ENCODE measurements at places on chromosomes 5 and 9.
A peak's percentile ranks its signal among the peaks of the same experiment; 100 is the strongest.

DNA sequence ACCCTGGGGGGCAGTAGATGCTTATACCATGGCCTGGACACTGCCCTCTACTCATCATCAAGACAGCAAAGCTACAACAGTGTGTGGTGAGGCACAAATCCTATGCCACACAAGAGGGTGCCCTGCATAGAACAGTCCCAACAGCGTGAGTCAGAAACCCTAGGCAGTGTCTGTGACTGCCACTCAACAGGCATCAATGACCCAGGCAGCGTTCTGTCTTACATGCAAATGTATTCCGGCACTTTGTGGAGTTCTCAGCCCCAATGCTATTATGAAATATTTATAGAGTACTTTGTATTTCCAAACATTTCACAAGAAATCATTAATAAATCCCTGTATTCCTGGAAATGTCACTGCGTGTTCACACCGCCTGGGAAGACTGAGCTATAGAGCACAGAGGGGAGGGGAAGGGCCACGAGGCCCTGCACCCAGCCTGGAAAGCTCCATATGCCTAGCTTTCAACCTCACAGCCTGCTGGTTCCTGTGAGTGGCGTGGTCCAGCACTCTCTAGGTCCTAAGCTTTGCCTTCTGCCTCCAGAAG is 77.7 kb downstream of the NIPSNAP3B start:
- DNase-seq = peak; percentile 59

DNA sequence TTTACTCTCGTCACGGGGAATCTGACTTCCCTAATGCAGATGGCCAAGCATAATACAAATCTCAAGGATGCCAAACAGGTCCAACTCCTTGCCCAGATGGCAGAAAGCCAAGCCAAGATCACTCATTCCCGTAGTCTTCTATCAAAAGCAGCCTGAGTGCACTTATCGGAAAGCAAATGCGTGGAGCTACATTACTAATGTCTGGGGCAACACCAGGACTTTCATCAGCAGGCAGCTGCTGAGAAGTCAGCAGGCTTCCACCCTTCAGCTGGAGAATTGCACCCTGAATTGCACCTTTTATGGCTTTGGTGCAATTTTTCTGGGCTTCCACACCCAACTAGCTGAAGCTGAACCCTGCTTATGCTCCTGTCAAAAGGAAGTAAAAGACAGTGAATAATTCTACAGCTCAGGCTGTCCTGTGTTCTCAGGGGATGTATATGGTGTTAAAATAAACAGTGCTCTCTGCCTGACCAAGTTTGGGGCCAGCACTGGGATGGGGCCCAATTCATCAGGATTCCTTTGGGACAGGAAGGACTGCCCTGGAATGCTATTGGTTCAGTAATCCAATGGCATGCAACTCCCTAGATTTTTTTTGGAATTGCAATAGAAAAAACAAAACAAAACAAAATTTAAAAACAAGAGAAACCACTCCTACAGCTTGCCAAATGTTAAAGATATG is 92.6 kb downstream of the DPYSL3 start:
- DNase-seq = peak; percentile 94

- no peak for DNase-seq
Measured at GRCh38 chr5:138569782-138570181, 5.4 kb downstream of the HSPA9 start.

- DNase-seq = no peak
Measured at GRCh38 chr5:169190849-169191248, 110.1 kb downstream of the SLIT3 start.

- no peak for DNase-seq
Measured at GRCh38 chr5:37921452-37921851, 81.6 kb upstream of the GDNF start.

DNA sequence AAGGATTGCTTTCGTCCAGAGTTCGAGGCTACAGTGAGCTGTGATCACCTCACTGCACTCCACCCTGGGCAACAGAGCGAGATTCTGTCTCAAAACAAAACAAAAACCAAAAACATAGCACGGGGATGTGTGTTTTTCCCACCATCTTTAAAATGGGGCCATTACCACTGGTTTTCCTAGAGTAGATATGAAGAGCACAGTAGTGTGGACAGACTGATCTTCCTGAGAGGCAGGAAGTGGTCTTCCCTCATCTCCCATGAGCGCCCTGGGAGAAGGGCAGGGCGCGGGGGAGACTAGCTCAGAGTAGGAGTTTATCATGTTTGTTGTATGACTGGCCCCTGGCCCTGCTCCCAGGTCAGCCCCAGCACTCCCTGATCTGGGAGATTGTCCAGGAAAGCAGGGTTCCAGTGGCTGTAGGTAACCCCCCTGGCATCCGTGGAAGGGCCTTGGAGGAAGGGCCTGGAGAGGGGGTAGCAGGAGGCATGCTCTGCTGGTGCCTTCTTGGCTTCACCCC is 2.3 kb downstream of the SUSD3 start:
- DNase-seq = peak; percentile 53

DNA sequence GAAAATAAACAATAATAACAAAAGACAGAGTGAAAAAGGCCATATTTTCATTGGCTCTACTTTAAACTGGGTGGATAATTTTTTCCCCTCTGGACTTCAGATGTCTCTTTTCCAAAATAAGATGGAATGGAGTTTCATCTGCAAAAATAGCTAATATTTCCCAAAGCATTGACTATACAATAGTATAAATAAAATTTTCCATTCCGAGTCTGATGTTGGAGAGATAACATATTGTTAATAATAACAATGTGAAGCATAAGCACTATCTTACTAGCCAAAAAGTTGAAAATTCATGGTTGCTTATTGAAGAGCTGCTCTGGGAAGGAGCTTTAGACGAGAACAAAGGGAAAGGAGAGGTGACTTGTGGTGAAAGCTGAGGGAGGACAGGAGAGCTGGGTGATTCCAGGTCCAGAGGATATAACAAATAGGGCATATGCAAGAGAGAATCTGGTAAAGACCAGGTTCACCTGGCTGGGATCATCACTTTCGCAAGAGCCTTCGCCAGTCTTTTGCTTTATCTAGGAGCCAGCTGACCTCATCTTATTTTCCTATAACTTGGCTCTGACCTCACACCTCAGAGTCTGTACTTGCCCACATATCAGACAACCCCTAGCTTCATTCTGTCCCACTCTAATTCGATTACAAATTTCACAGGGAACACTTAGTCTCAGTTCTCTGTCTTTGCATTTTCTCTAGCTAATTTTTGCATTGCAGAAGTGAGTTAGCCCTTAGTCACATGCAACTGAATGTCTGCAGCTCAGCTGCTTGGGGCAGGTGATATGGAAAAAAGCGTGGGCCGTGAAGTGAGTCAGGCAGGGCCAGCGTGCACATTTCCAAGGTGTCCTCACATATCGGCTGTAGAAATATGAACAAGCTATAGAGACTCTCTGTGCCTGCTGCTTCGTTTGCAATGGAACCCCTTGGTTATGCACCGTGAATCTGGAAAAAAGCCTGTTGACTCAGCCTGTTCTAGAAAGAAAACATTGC is 7.6 kb upstream of the ZNF474 start:
- DNase-seq = peak; percentile 54

DNA sequence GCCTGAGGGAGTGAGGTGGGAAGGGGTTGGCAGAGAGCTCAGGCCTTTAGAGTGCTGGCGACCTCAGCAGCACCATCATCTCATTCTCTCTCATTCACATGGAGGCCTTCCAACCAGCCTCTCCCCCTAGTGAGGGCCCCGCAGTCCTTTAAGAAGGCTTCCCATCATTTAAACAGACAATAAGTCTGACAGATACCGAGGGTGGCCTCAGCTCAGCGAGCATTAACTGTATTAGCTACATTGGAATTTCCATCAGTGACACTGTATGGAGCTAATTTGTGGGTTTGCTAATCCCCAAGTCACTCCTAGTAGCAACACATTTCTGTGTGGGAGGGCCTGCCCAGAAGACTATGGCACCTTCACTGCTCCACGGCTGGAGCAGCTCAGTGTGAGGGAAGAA is 75.8 kb downstream of the INSYN2B start:
- DNase-seq = peak; percentile 18

DNA sequence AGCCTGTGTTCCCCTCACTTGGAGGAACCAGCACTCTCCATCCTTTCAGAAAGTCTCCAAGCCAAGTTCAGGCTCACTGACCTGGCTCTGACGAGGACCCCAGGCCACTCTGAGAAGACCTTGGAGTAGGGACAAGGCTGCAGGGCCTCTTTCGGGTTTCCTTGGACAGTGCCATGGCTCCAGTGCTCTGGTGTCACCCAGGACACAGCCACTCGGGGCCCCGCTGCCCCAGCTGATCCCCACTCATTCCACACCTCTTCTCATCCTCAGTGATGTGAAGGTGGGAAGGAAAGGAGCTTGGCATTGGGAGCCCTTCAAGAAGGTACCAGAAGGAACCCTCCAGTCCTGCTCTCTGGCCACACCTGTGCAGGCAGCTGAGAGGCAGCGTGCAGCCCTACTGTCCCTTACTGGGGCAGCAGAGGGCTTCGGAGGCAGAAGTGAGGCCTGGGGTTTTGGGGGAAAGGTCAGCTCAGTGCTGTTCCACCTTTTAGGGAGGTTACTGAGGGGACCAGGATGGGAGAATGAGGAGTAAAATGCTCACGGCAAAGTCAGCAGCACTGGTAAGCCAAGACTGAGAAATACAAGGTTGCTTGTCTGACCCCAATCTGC is 4.7 kb upstream of the NUP214 start:
- DNase-seq = no peak

- DNase-seq = no peak
Measured at GRCh38 chr5:110255194-110255593, 471.3 kb downstream of the TMEM232 start.

- DNase-seq = no peak
Measured at GRCh38 chr5:161095953-161096352, 243.9 kb upstream of the ATP10B start.

GRCh38 chr9:106478727-106479126 is 384.2 kb upstream of the ZNF462 start:
- no peak for DNase-seq

GRCh38 chr5:161096581-161096980 is 244.6 kb upstream of the ATP10B start:
- DNase-seq = no peak

DNA sequence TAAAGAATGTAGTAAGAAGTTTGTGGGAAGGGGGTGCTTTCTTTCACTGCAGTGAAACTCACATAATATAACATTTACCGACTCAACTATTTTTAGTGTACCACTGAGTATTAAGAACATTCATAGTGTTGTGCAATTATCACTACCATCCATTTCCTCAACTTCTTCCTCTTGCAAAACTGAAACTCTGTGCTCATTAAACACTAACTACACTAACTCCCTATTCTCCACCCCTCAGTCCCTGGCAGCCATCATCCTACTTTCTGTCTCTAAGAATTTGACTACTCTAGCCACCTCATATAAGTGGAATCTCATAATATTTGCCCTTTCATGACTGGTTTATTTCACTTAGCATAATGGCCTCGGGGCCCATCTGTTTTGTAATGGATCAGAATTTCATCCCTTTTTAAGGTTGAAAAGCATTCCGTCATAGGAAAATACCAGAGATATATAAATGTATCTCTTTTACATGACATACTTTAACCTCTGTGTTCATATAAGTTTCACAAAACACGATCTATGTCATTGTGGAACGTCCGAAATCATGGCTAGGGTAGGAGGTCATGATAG is 56.3 kb upstream of the DIRAS2 start:
- no peak for DNase-seq

DNA sequence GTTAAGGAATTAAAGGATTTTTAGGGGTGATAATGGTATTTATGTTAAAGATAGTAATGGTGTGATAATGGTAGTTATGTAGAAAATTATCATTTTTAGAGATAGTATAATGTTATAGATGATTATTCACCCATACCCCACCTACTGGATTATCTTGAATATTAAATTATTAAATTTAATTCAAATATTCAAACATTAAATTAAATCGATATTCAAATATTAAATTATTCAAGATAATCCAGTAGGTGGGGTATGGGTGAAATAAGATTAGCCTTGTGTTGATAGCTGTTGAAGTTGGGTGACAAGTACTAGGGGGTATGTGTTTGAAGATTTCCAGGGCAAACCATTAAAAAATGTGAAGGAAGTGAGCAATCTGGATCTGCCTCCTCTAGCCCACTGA is 15.6 kb downstream of the FAM219A start:
- DNase-seq = no peak

- no peak for DNase-seq
Measured at GRCh38 chr9:96217294-96217707, 84.7 kb downstream of the HSD17B3 start.

- no peak for DNase-seq
Measured at GRCh38 chr9:93467462-93467861, 14.1 kb upstream of the FAM120AOS start.

DNA sequence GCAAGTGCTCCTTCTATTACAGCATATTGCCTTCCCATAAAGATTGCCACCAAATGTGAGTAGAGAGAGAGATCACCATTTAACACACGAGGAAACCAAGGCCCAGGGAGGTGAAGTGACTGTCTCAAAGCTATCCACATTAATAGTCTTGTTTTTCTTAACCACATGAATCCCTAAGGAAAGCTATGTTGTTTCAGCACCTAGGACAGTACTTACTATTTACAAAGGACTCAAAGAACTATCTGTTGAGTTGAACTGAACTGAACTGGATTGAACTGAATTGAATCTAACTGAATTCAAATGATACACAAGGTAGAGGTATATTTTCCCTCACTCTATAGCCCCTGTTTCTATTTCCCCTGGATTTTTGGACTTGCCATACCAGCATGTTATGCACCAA is 430.4 kb downstream of the CAAP1 start:
- DNase-seq = peak; percentile 13
